ENCODE measurements at places on chromosomes 7 and 10.
A peak's percentile ranks its signal among the peaks of the same experiment; 100 is the strongest.

DNA sequence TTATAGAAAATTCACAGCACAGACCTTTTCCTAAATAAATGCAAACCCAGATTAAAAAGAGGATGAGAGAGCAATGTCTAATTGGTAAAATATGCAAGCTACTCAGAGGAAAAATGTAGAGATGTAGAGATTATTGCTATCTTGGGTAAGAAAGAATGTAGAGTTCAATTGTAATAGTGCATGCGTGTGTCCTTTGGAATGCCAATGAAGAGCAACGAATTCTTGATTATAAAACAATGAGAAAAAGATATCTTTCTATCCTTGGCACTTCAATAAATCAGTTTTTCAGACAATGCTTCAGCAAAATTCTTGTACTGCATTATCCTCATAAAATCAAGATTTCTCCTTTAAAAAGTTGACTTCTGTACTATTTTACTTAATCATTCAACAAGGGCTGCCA is 50.9 kb downstream of the SEMA3D start:
- DNase-seq, result no peak

DNA sequence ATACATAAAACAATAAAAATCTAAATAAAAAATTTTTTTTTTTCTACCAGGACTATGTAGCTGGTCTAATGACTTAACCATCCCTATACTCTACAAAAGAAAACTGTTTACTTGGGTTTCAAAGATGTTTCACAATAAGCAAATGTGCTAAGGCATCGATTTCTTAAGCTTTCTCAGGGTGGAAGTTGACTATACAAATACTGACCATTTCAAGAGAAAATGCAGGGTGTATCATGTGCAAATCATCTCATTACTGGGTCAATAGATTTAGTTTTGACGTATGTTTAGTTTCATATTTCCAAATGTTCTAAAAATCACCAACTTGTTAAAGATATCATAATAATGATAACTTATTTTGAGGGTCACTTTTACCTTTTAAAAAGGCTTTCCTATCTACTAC is 7.5 kb downstream of the NRP1 start:
- DNase-seq, result no peak

DNA sequence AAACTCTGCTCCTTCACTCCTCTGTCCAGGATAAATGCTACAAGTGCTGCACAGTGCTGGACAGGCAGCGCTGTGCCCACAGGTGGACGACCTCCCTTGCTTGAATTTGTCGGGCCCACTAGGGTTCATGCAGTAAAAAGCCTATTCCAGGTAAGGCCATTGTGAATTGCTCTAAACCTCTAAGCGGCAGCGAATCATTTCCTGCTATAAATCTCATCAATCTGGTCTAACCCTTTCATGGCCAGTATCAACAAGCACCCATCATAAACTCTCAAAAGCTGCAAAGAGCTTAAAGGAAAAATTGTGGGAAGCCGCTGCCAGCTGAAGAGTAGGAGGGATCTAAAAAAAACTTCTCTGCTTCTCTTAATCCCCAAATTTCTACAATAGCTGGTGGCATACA is 134.2 kb downstream of the SLC25A13 start:
- no peak for DNase-seq

- peak; percentile 29 for DNase-seq
These were observed 1.5 kb upstream of the SKIDA1 start for GRCh38 chr10:21526860-21527597.

- no peak for DNase-seq
These were observed 34.2 kb downstream of the SEMA3C start for GRCh38 chr7:80884511-80885195.

GRCh38 chr7:151247611-151248345 is 716 bp downstream of the SMARCD3 start:
- no peak for DNase-seq

- no peak for DNase-seq
These were observed 14.0 kb upstream of the INSIG1 start for GRCh38 chr7:155283565-155284194.

DNA sequence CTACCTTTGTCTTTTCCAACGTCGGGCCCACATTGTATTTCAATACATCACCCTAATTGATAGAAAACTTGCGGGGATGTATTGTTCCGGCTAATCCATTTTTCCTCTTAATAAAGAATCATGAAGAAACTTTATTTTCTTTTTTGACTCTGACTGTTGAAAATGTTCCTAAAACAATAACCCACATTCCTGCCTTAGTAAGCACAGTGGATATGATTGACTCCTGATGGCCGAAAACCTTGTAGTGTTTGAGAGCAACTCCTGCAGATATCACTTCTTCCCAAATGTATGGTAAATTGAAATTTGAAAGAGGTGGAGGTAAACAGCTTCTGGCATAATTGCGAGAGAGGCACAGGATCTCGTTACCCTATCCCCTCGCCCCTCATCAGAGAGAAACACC is 65.7 kb downstream of the BICC1 start:
- no peak for DNase-seq
